ENCODE measurements at places on chromosomes 4 and X. TPM values are rescaled to one million over a fixed set of nuclear protein-coding genes. Genes with fewer than 3 reads are reported as not detected.

FGFBP1 gene
- 3.3 TPM for total RNA-seq

HERC5 gene
- total RNA-seq, result 18.4 TPM

DNA sequence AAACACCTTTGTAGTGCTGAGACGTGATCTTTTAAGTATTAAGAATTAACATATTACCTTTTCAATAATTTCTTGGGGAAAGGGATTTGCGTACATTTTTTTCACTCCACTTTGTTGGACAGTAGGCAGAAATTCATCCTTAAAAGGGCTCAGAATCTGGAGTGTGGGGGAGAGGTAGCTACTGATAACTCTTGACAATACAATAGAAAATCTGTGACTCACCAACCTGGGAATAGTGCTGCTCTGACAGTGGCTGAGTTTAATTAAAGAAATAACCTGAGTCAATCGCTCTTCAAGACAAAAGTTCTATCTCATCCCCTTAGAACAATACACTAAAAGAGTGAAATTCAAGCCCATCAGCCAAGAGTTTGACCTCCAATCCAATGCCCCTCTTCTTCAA is 60.2 kb downstream of the SLC9A7 start:
- H3K4me1 ChIP-seq, result no peaks in the 10 kb centered on the region
- no peak for DNase-seq
- no peak overlapping the region for H3K27ac ChIP-seq
- H3K36me3 ChIP-seq, result no peaks in the 10 kb centered on the region

DNA sequence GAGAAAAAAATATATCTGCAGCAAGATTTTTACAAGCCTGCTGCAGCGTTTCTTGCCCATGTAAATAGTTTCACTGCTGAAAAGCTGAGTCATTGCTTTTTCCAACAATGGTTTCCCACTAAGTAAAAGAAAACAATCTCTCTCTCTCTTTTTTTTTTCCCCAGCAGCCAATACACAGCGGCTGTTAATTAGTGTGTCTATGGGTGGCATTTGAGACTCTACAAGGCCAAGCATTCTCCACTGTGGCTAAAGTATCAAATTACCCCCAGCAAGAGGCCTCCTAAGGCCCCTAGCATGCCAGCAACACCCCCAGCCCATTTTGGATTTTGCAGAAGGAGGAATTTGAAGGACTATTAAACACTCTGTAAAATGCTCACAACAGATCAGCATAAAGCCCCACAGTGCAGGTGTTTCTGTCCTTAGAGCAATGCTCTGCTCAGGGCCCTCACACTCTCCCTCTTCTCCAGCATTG is 837.4 kb downstream of the TRIML1 start:
- no peak overlapping the region for H3K4me3 ChIP-seq
- DNase-seq, result no peak
- no peak overlapping the region for H3K27ac ChIP-seq
- no peaks in the 10 kb centered on the region for H3K36me3 ChIP-seq

DNA sequence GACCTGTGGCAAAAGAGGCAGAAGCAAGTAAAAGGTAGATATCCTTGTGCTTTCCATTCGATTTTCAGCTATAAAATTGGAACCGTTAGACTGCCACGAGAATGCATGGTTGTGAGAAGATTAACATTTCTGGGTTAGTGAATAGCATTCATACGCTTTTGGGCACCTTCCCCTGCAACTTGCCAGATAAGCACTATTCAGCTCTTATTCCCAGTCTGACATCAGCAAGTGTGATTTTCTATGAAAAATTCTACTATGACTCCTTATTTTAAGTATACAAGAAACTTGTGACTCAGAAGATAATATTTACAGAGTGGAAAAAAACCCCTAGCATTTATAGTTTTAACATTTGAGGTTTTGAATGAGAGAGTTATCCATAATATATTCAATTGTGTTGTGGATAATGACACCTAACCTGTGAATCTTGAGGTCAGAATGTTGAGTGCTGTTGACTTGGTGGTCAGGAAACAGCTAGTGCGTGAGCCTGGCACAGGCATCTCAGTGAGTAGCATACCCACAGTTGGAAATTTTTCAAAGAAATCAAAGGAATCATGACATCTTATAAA is 3.9 kb downstream of the FGB start:
- H3K27me3 ChIP-seq, result no peaks in the 10 kb centered on the region
- H3K4me1 ChIP-seq, result no peaks in the 10 kb centered on the region
- no peak for DNase-seq
- H3K27ac ChIP-seq, result no peak overlapping the region

GRCh38 chrX:136694431-136695087 is 46.6 kb downstream of the CD40LG start:
- H3K4me1 ChIP-seq, result no peaks in the 10 kb centered on the region
- no peak overlapping the region for H3K27ac ChIP-seq
- no peaks in the 10 kb centered on the region for H3K27me3 ChIP-seq
- H3K4me3 ChIP-seq, result no peak overlapping the region
- no peaks in the 10 kb centered on the region for H3K36me3 ChIP-seq

Data from upper lobe of right lung (tissue), 1 donor.